Mesothelial cell of epicardium (in vitro differentiated cells): ENCODE measurements at places on chromosomes 1 and 21.
A peak's percentile ranks its signal among the peaks of the same experiment; 100 is the strongest.

GRCh38 chr1:57707631-57708030 lies 283.8 kb upstream of the DAB1 start:
- H3K4me1 ChIP-seq = peaks cover 5% of the 10 kb centered on the region
- H3K27ac ChIP-seq = no peak overlapping the region
- no peak overlapping the region for H3K4me3 ChIP-seq
- H3K36me3 ChIP-seq = no peaks in the 10 kb centered on the region
- no peak for DNase-seq

GRCh38 chr1:230976825-230977747 lies 1.6 kb downstream of the TTC13 start:
- DNase-seq = no peak
- H3K27me3 ChIP-seq = no peaks in the 10 kb centered on the region
- H3K4me3 ChIP-seq = peak overlapping the region; percentile 80
- peaks cover 28% of the 10 kb centered on the region for H3K4me1 ChIP-seq

DNA sequence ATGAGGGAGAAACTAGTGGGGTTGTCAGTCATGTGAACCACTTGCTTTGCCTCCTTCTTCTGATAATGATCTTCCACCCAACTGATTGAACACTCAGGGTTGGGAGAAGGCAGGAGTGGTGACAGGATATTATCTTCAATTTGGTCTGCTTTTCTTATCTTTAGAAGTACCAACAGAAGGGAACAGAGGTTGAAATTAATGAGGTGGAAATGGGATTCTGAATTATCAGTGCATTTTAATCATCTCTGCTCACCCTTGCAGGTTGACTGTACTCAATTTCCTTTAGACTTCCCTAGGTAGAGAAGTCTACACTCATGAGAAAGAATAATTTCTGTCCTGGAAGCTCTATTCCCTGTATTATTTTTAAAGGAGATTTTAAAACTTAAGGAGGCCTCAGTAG lies 19.9 kb upstream of the PTPN14 start:
- no peaks in the 10 kb centered on the region for H3K27me3 ChIP-seq
- H3K36me3 ChIP-seq = peaks cover 6% of the 10 kb centered on the region
- peaks cover 38% of the 10 kb centered on the region for H3K4me1 ChIP-seq
- no peak overlapping the region for H3K27ac ChIP-seq
- no peak for DNase-seq

DNA sequence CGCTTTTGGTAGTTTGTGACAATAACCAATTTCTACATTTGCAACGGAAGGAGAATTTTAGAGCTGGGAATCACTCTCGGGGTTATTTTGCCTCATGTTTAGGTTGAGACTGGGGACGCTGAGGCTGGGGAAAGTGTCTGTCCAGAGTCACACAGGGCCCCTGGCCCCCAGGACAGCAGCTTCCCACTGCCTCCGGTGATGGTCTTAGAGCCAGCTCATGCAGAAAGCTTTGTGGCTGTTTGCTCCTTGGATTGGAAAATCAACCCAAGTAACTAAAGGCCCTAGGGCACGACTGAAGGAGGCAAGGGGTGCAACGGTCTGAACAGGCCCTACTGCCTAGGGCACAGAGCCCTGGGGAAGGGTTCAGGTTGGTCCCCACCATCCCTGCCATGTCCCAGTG lies 72.0 kb downstream of the NID1 start:
- no peak overlapping the region for H3K27ac ChIP-seq
- H3K4me1 ChIP-seq = no peaks in the 10 kb centered on the region
- no peak for DNase-seq

DNA sequence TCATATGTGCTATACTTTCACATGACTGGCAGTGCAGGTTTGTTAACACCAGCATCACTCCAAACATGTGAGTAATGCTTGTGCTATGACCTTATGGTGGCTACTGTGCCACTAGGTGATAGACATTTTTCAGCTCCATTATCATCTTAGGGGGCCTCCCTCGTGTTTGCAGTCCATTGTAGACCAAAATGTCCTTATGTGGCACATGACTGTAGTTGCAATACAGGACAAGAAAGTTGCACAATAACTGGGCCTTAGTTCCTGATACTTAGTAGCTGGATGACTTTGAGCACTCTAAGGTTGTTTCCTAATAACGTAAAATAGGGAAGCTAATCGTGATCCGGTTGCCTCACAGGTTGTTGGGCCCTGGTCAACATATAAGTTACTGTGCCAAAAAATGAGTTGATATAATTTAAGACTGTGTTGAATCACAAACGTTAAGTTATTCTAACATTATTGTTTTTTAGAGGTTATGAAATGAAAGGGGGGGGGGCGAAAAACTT lies 511 bp upstream of the SNX27 start:
- peak overlapping the region; percentile 93 for H3K27ac ChIP-seq
- peak overlapping the region; percentile 87 for H3K4me3 ChIP-seq

- no peaks in the 10 kb centered on the region for H3K36me3 ChIP-seq
- H3K4me1 ChIP-seq = peaks cover 6% of the 10 kb centered on the region
- no peak overlapping the region for H3K4me3 ChIP-seq
- H3K27ac ChIP-seq = no peak overlapping the region
- DNase-seq = no peak
Measured at GRCh38 chr1:69228501-69228900, 339.2 kb upstream of the LRRC7 start.

DNA sequence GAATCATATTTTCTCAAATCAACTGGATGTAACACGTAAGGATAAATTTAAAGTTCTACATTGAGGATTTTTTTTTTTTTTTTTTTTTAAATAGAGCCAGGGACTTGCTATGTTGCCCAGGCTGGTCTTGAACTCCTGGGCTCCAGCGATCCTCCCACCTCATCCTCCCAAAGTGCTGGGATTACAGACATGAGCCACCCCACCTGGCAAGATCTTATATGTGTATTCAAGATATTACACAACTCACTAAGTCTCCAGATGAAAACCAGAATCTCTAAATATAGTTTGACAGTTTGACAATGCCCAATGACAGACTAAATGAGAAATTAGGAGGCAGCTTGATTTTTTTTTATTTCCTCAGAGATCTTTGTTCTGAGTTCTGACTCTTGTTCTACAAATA lies 6.8 kb downstream of the YY1AP1 start:
- H3K27me3 ChIP-seq = no peaks in the 10 kb centered on the region
- no peak overlapping the region for H3K4me3 ChIP-seq
- H3K36me3 ChIP-seq = peaks cover 29% of the 10 kb centered on the region
- no peak for DNase-seq
- no peak overlapping the region for H3K27ac ChIP-seq

GRCh38 chr1:236536540-236536939 lies 12.8 kb downstream of the LGALS8 start:
- H3K4me1 ChIP-seq = peaks cover 15% of the 10 kb centered on the region
- H3K27me3 ChIP-seq = no peaks in the 10 kb centered on the region
- no peak overlapping the region for H3K4me3 ChIP-seq
- peaks cover 24% of the 10 kb centered on the region for H3K36me3 ChIP-seq
- DNase-seq = no peak

- peaks cover 19% of the 10 kb centered on the region for H3K27me3 ChIP-seq
- DNase-seq = no peak
- no peaks in the 10 kb centered on the region for H3K36me3 ChIP-seq
- peaks cover 2% of the 10 kb centered on the region for H3K4me1 ChIP-seq
Measured at GRCh38 chr1:160548960-160549664, 26.1 kb upstream of the SLAMF6 start.

GRCh38 chr21:26096494-26097371 lies 73.8 kb downstream of the APP start:
- no peaks in the 10 kb centered on the region for H3K27me3 ChIP-seq
- peaks cover 4% of the 10 kb centered on the region for H3K36me3 ChIP-seq
- no peak for DNase-seq
- H3K27ac ChIP-seq = peak overlapping the region; percentile 64
- peaks cover 43% of the 10 kb centered on the region for H3K4me1 ChIP-seq
- no peak overlapping the region for H3K4me3 ChIP-seq

- peaks cover 28% of the 10 kb centered on the region for H3K4me1 ChIP-seq
- no peak overlapping the region for H3K27ac ChIP-seq
- peaks cover 14% of the 10 kb centered on the region for H3K36me3 ChIP-seq
- DNase-seq = no peak
Measured at GRCh38 chr1:28056129-28056925, 32.1 kb downstream of the EYA3 start.

DNA sequence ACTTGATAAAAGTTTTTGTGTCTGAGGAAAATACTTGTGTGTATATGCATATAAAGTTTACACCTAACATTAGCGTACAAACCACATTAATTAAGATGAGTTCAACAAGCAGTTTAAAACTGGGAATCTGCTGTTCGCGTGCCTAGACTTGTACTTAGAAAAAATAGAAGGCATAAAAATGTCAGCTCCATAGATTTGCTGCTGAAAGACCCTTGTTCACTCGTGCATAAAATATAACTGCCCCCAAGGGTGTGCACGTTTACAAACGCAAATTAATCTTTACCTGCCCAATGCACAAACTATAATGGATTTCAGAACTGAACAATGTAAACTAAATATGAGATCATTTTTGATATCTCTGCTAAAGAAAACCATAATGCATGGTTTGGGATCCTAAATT lies 392.3 kb upstream of the ADGRL2 start:
- H3K36me3 ChIP-seq = no peaks in the 10 kb centered on the region
- no peak for DNase-seq
- H3K4me3 ChIP-seq = no peak overlapping the region
- peaks cover 28% of the 10 kb centered on the region for H3K4me1 ChIP-seq
- H3K27me3 ChIP-seq = peaks cover 6% of the 10 kb centered on the region
- H3K27ac ChIP-seq = no peak overlapping the region

- no peak for DNase-seq
- H3K36me3 ChIP-seq = no peaks in the 10 kb centered on the region
- H3K27me3 ChIP-seq = no peaks in the 10 kb centered on the region
- H3K4me1 ChIP-seq = peaks cover 3% of the 10 kb centered on the region
- H3K4me3 ChIP-seq = no peak overlapping the region
- no peak overlapping the region for H3K27ac ChIP-seq
Measured at GRCh38 chr1:17194133-17194475, 10.8 kb upstream of the PADI1 start.

GRCh38 chr1:172638249-172638648 lies 20.7 kb upstream of the FASLG start:
- no peaks in the 10 kb centered on the region for H3K27me3 ChIP-seq
- H3K4me1 ChIP-seq = peaks cover 6% of the 10 kb centered on the region
- peaks cover 2% of the 10 kb centered on the region for H3K36me3 ChIP-seq

- no peaks in the 10 kb centered on the region for H3K36me3 ChIP-seq
- H3K4me3 ChIP-seq = no peak overlapping the region
- no peaks in the 10 kb centered on the region for H3K4me1 ChIP-seq
Measured at GRCh38 chr1:226444901-226445300, 37.0 kb upstream of the PARP1 start.

- H3K4me3 ChIP-seq = no peak overlapping the region
- H3K27me3 ChIP-seq = no peaks in the 10 kb centered on the region
- DNase-seq = no peak
- peaks cover 54% of the 10 kb centered on the region for H3K4me1 ChIP-seq
- H3K27ac ChIP-seq = peak overlapping the region; percentile 92
Measured at GRCh38 chr1:61370177-61370912, 288.0 kb downstream of the NFIA start.

DNA sequence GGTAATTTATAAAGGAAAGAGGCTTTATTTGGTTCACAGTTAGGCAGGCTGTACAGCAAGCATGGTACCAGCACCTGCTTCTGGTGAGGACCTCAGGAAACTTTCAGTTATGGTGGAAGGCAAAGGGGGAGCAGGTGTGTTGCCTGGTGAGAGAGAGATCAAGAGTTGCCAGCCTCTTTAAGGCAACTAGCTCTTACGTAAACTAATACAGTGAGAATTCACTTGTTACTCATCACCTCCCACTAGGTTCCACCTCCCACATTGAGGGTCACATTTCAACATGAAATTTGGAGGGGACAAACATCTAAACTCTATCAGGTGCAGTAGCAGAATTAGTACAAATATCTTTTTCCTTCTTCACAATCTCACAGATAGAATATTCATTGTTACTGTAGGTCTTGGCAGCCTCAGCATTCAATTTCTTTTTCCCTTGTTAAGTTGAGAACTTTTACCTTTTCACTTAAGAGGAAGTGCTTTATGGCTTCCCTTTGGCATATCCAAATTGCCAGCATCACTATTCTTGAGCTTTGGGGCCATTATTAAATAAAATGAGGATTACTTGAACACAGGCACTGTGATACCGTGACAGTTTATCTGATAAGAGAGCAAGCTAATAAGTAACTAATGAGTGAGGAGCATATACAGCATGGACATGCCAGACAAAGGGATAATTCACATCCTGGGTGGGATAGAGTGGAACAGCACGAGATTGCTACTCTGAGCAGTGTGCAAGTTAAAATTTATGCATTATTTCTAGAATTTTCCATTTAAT lies 48.4 kb downstream of the MAGI3 start:
- no peaks in the 10 kb centered on the region for H3K27me3 ChIP-seq
- DNase-seq = no peak
- H3K4me3 ChIP-seq = no peak overlapping the region
- no peaks in the 10 kb centered on the region for H3K36me3 ChIP-seq

DNA sequence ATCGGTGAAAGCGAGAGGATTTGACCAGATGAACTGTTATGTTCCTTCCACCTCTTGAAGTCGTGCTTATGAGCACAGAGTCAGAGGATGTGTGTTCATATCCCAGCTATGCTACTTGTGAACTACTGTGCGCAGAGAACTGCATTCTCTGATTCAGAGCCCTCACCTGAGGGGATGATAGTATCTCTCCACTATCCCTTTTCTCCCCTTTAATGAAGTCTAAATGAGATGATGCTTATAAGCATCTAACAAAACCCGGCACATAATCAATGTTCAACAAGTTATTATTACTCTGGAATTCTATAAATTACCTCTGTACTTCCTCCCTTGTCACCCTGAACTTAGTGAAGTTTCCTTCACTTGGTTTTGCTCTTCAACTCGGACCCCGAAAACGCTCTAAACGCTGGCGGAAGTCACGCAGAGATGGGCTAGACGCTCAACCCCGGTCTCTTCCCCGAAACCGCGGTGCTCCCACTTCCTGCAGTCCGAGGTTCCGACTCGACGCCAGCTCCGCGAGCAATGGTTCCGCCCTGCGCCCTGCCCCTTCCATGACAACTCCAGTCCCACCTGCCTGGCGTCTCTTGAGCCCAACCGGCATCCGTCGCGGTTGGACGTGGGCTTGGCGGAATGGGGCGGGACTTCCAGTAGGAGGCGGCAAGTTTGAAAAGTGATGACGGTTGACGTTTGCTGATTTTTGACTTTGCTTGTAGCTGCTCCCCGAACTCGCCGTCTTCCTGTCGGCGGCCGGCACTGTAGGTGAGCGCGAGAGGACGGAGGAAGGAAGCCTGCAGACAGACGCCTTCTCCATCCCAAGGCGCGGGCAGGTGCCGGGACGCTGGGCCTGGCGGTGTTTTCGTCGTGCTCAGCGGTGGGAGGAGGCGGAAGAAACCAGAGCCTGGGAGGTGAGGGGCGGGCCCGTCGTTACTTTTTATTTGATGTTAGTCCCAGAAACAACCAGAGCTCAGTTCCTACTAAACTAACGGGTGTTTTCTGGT lies at the start of gene NUF2:
NUF2 (plus strand) TSS at position 644 of the 995 bp plus-strand sequence. CDS start 4,098 bp downstream, outside the sequence.
- peaks cover 20% of the 10 kb centered on the region for H3K4me1 ChIP-seq
- peak within 1 kb of the TSS; percentile 99 for H3K27ac ChIP-seq
- peak; percentile 91 for DNase-seq
- H3K4me3 ChIP-seq = peak within 1 kb of the TSS; percentile 94
